Cardiac fibroblast (primary cell): ENCODE measurements at places on chromosomes 4 and X.
A peak's percentile ranks its signal among the peaks of the same experiment; 100 is the strongest.

- DNase-seq, result no peak
These were observed 195.8 kb downstream of the GPM6A start for GRCh38 chr4:175616287-175616686.

- peak; percentile 78 for DNase-seq
These were observed 82.6 kb downstream of the SCD5 start for GRCh38 chr4:82715731-82716617.

DNA sequence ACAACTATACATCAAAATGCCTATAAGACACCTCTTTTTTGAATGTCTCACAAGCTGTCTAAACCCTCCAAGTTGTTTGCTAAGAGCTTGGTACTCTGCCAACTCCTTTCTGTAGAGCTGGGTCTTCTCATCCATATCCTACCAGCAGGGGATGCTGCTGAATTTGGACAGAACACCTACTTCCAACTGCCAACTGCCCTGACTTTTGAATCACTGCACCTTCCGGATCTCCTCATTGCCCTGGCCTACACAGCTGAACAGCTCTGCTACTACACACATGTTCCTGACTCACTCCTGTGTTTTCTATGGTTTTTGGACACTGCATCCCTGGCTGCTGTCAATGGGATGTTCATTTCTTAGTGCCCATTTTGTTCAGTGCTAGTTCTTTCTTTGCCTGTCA is 18.7 kb downstream of the FAM184B start:
- DNase-seq, result peak; percentile 64

DNA sequence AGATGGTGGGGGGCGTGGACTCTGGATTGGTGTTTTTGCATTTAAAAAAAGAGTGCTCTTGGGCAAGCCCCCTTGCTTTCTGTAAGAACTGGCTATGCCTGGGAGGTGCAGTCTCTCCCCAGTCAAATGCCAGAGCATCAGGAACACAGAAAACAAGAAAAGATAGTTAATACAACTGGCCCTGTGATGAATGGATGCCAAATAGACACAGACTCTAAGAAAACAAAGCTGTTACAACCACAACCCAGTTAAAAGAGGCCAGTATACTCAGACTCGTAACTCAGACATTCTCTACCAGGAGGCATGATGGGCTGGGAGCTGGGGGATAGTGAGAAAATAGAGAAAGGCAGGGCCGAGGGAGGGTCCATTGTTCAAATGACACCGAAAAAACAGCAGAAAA is 32.5 kb upstream of the C1QTNF7 start:
- no peak for DNase-seq

DNA sequence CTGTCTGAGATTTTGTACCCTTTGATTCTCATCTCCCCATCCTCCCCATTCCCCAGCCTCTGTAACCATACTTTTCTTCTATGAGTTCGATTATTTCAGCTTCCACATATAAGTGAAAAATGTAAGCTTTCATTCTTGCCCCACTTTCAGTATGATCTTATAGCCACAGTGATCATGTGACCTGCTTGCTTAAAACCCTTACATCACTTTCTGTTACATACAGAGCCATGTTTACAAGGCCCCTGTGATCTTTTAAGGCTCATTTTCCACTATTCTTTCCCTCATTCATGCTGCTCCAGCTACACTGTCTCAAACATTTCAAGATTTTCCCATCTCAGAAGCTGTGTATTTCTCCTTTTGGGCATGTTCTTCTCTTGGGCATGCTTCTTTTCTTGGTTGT is 147.7 kb downstream of the DCK start:
- no peak for DNase-seq

- peak; percentile 40 for DNase-seq
These were observed 1.5 kb upstream of the DDX3X start for GRCh38 chrX:41332408-41333002.

GRCh38 chr4:12902735-12903134 is 581.4 kb downstream of the RAB28 start:
- no peak for DNase-seq

GRCh38 chrX:13662355-13662791 is 9.4 kb downstream of the TCEANC start:
- peak; percentile 41 for DNase-seq

- no peak for DNase-seq
These were observed 86.7 kb downstream of the AKAP4 start for GRCh38 chrX:50114113-50114512.

- no peak for DNase-seq
These were observed 184.8 kb downstream of the ARHGAP24 start for GRCh38 chr4:85659610-85660218.

GRCh38 chr4:146063143-146063542 is 112.4 kb upstream of the LSM6 start:
- no peak for DNase-seq

- DNase-seq, result no peak
These were observed 725.6 kb downstream of the RPA4 start for GRCh38 chrX:97609357-97609756.

DNA sequence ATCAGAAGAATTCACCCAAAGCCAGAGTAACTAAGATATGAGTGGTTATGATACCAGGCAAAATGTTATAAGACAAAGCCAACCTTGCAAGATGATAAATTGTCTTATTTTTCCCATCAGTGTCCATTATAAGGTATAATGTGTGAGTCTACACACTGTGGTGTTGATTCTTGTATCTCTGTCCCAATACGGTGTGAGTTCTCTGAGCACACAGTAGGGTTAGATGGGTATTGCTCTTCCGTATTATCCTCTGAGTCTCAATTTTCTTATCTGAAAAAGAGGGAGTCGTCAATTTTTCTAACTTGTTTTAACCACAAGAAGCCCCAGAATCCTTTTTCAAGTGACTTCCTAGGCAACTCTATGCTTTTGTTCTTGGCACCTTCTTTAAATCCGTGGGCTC is 69.9 kb downstream of the HMGB2 start:
- no peak for DNase-seq

DNA sequence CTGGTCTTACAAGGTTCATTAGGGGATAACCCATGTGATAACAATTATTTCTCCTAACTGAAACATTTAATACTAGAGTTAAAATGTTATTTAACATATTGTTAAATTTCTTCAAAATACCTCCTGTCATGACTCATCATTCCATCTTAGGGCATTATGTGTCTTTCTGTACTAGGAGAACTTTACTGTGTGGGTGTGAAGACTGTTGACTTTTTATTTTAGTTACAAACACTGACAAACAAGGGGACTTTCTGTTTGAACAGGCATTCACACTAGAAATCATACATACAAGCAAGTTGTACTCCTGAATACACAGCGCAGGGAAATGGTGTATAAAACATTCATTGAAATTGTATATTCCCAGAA is 175.9 kb downstream of the FBXW7 start:
- DNase-seq, result peak; percentile 39

GRCh38 chr4:742742-743311 is 37.2 kb downstream of the PCGF3 start:
- peak; percentile 74 for DNase-seq

GRCh38 chrX:39174772-39175417 is 373.6 kb downstream of the MID1IP1 start:
- DNase-seq, result no peak

GRCh38 chr4:52997132-52997416 is 135.0 kb downstream of the RASL11B start:
- peak; percentile 70 for DNase-seq

GRCh38 chrX:44459501-44459900 is 83.2 kb downstream of the FUNDC1 start:
- no peak for DNase-seq

GRCh38 chr4:123055943-123056342 is 133.5 kb upstream of the NUDT6 start:
- DNase-seq, result no peak

DNA sequence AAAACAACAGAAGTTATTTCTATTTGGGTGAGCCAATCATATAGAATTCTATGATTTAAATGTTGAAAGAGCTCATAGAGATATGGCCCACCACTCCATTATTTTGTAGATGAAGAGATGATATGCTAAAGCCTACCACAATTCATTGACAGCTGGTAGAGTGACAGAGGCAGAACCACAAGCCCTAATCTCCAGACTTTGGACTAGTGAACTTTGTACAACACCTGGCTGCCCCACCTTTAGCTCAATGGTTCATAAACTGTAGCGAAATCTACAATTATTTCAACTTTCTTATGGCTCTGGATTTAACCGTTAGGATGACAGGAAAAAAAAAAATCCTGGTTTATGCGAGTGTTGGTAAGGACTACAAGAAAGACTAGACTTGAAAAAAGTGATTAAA is 50.9 kb downstream of the PRKG2 start:
- no peak for DNase-seq

- DNase-seq, result no peak
These were observed 30.2 kb downstream of the ANTXR2 start for GRCh38 chr4:80042821-80043220.

- DNase-seq, result peak; percentile 11
These were observed 4.5 kb upstream of the GBA3 start for GRCh38 chr4:22688236-22688635.

DNA sequence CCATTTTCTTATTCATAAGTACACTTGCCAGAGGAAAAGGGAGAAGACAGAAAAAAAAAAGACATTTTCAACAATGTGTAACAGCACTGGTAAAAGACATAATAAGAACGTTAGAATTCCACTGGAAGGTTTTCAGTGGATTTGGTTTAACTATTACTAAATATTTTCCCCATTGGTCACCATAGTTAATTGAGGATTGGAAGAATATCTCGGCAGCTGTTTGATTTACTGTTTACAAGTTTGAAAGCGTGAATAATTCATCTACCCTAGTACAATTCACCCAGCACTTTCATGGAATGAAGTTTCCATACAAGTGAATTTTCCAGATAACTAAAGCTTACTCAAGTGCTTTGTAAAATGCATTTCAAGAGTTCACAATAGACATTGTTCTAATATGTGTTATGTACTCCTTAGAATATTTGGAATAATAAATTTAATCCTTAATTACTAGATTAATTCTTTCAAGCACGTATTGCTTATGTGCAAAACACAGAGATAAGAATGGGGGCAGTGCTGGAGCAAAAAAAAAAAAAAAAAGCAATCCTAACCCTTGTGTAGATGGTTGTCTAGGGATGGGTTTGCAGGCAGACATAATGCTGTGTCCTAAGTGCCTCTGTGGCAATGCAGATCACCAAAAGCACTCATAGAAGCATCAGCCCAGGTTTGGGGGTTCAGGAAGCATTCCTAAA is 57.1 kb downstream of the ENPEP start:
- DNase-seq, result no peak

- DNase-seq, result no peak
These were observed 23.7 kb downstream of the CDS1 start for GRCh38 chr4:84606645-84607044.

GRCh38 chrX:24427747-24428019 is 37.4 kb upstream of the PDK3 start:
- DNase-seq, result no peak

GRCh38 chr4:121392426-121393086 is 11.7 kb upstream of the QRFPR start:
- no peak for DNase-seq

DNA sequence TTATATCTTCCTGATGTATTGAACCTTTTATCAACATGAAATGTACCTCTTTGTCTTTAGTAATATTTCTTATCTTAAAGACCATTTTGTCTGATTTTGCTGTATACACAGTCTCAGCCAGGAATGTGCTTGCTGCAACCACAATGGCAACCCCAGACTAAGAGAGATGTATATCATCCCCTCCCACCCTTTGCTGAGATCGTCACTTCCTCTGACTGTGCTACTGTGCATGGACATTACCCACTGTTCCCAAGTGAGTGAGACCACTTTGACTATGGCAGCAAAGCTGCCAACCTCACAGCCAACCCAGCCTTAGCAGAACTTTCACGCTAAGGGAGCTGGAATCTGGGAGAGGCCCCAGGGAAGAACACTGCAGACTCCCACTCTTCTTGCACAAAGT is 46.0 kb downstream of the EIF2S3 start:
- DNase-seq, result peak; percentile 30

GRCh38 chrX:31893525-31893924 is 821.7 kb upstream of the FTHL17 start:
- DNase-seq, result no peak

DNA sequence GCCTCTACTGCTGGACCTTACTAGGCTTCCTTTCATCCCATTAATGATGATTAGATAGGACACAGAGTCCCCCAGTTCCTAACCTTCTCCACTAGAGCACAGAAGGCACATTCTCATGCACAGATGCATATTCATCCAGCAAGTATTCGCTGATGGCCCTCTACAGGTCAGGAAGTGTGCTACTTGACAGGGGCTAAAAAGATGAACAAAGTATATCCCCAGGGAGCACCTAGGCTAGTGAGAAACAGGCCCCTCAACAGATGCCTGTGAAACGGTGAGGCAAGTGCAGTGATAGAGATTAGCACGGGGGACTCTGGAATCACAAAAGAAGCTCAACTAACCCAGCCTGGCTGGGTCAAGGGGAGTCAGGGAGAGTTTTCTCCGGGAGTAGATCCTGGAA is 95.8 kb downstream of the MGST2 start:
- DNase-seq, result peak; percentile 32

GRCh38 chr4:134955059-134955458 is 753.5 kb upstream of the PABPC4L start:
- no peak for DNase-seq

DNA sequence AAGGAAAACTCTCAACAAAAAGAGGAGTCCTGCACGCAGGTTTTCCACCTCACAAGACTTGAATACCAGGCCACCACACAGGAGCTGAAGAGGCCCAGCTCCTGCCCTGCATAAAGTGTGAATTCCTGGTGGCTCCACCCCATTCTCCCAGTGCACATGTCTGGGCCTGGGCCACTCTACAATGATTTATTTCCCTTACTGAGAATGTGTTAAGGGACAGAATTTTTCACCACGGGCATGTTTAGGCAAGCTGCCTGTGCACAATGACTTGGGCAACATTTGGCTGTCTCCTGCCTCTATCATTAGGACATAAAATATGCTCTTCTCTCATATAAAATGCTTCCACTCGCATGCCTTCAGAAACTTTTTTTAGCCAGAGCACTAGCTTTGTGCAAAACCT is 197.1 kb downstream of the SLC7A11 start:
- no peak for DNase-seq

- peak; percentile 65 for DNase-seq
These were observed 46.9 kb upstream of the SLC25A4 start for GRCh38 chr4:185096032-185096653.

DNA sequence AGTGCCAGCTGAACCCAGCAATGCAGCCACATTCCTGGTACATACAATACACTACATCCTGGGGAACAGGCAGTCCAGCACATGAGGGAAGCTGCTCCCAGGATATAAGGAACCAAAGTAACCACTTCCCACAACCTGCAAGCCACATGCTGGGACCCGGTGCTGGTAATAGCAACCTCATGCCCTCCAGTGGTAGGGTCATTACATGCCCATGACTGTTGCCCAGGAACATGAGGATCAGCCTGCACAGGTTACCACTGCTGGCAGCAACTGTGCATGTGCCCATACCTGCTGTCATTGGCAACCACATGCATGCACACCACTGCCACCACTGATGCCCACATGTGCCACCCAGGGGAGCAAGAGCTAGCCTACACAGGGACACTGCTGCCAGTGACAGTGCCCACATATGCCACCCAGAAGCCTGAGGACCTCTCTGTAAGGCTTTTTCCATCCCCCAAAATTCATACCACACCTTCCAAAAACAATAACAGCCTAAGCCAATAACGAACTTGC is 1982.5 kb downstream of the ARAP2 start:
- DNase-seq, result no peak

- peak; percentile 65 for DNase-seq
These were observed 91.3 kb upstream of the WDR44 start for GRCh38 chrX:118254611-118255010.

GRCh38 chrX:110671068-110671803 is 124.4 kb downstream of the CHRDL1 start:
- DNase-seq, result no peak

- DNase-seq, result peak; percentile 32
These were observed 233.6 kb downstream of the TRIML1 start for GRCh38 chr4:188372829-188373228.

- no peak for DNase-seq
These were observed 2.7 kb downstream of the KLF3 start for GRCh38 chr4:38666766-38667084.
